ENCODE measurements at places on chromosomes 12 and 14.

GRCh38 chr12:113007166-113007565 lies 28.8 kb downstream of the OAS2 start:
- DNase-seq = no peak

GRCh38 chr12:8157484-8158198 lies 826 bp downstream of the ZNF705A start:
- no peak for DNase-seq

DNA sequence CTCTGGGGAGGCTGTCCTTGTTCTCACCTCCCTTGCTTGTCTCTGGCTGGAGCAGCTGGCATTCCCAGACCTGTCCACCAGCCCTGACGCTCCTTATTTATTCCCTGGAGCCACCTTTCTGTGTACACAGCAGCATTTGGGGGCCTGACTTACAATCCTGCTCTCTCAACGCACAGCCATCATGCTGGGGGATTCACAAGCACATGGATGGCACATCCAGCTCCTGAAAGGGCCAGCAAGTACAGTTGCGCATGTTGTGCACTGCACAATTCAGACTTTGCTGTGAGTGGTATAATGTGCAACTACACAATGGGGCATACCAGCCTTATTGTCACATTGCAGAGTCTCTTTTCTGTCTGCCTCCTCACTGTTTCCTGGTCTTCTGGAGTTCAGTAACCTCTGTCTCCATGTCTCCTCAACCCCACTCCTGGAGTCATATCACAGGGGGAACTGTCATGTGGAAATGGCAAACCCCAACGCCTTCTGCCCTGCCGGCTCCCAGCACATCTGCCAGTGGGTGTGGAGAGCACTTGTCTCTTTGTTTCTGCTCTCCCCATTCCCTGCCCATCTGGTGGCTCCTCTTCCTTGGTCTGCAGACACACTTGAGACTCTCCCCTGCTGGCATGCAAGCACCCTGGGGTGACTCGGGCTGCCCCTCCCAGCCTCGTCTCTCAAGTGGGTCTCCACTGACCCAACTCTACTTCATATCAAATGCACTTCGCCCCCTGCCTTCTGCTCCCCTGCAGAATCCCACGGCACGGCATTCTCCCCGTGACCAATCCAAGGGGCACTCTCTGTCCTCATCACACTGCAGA lies 41.2 kb upstream of the MEG3 start:
- DNase-seq = no peak

DNA sequence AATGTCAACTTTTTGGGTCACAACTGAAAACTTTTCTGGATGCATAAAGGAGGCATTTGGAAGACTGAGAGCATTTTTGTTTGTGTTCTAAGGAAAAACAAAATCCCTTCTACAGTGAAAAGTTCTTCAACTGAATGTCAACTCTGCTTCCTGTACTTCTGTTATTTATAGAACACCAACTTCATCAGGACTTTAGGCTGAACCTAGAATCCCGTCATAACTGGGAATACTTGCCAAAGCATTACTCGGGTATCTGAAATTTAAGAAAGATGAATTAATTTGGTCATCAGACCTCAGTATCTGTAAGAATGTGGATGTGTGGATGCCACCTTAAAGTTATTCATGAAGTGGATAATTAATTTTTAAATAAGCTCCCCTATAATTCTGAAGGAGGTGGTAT lies 73.2 kb downstream of the FERMT2 start:
- DNase-seq = no peak

DNA sequence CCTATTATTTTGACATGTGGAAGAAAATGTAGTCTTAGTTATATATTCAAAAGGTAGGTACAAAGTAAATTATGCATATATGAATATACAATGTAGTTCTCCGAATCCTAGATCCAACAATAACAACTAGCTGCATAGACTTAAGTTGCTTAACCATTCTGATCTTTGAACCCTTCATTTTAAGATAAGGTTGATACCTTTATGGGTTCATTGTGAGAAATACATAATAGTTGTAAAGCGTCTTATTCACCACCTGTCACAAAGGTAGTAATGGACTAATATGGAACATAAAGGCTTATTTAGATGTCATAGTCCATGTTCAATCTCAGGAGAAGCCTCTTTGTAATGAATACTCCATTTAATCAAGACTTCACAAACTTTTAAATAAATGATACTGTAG lies 263.6 kb downstream of the TMTC2 start:
- DNase-seq = no peak

All from fibroblast of the conjunctiva (primary cell).